ENCODE measurements at places on chromosomes 12 and 14. TPM values are rescaled to one million over a fixed set of nuclear protein-coding genes. Genes with fewer than 3 reads are reported as not detected.

- no peak overlapping the region for H3K4me3 ChIP-seq
- no peaks in the 10 kb centered on the region for H3K4me1 ChIP-seq
- H3K27ac ChIP-seq, result no peak overlapping the region
- no peak for DNase-seq
These were observed 19.6 kb upstream of the SMCO2 start for GRCh38 chr12:27426743-27427487.

- peaks cover 16% of the 10 kb centered on the region for H3K4me1 ChIP-seq
- no peaks in the 10 kb centered on the region for H3K27me3 ChIP-seq
- no peak overlapping the region for H3K27ac ChIP-seq
- H3K36me3 ChIP-seq, result no peaks in the 10 kb centered on the region
These were observed 35.1 kb downstream of the TMBIM6 start for GRCh38 chr12:49776413-49776812.

DNA sequence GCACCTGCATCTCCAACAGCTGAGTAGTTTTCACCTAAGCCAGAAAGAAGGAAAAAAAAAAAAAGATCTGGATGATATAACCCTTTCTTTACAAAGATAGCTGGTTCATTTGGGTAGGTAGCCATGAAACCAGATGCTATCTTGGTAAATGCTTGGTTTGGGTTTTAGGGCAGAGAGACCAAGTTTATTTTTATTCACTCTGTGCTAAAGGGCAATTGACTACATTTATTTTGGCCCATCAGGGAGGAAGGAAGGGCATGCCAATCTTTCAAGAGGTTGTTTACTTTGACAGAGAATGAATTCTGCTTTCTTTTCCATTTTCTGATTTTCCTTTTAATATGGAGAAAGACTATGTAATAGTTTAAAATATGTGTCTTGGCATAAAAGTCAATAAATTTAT, 91.0 kb downstream of the NTN4 start:
- H3K4me1 ChIP-seq, result no peaks in the 10 kb centered on the region
- no peak overlapping the region for H3K27ac ChIP-seq
- H3K4me3 ChIP-seq, result no peak overlapping the region
- DNase-seq, result no peak

DNA sequence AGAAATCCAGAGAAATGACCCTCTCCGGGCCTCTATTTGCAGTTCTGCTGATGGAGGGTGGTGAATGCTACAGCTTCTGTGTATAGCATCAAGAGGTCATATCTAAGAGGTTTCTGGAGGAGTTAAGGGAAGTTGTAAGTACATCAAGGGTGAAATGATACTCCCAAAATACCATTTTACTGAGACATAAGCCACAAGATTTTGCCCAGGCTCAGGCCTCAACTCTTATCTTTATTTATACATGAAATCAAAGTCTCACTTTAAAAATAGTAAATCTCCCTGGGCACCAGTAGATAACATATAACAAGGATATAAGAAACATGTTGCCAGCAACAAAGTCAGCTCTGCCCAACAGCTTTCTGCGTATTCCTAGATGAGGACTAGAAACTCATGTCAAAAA, 40.4 kb downstream of the NIN start:
- no peak overlapping the region for H3K27ac ChIP-seq
- H3K27me3 ChIP-seq, result no peaks in the 10 kb centered on the region
- no peaks in the 10 kb centered on the region for H3K4me1 ChIP-seq
- H3K36me3 ChIP-seq, result peaks cover 1% of the 10 kb centered on the region
- DNase-seq, result no peak

DNA sequence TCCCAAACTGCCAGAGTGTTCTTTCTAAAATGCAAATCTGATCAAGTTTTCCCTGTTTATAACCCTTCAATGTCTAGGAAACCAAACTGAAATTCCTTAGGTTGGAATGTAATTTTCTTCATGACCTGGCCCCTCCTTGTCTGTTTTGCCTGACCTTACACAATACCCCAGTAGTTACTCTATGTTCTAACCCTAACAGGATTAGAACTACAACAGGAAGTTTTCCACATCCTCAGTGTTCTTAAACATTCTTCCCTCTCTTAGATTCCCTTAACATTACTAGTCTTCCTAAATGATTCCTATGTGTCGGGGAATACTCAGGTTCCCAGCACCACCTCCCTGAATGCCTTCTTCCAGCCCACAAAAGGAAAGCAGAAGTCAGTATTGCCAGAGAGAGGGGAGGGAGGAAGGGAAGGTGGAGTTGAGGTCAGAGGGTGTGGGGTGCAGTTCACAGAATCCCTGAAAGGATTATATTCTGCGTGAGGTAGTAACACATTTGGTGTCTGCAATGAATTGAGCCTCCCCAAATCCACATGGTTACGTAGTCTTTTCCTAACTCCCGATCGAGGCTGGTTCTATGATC, 72.6 kb downstream of the BBS10 start:
- no peak overlapping the region for H3K4me3 ChIP-seq
- no peak overlapping the region for H3K27ac ChIP-seq

DNA sequence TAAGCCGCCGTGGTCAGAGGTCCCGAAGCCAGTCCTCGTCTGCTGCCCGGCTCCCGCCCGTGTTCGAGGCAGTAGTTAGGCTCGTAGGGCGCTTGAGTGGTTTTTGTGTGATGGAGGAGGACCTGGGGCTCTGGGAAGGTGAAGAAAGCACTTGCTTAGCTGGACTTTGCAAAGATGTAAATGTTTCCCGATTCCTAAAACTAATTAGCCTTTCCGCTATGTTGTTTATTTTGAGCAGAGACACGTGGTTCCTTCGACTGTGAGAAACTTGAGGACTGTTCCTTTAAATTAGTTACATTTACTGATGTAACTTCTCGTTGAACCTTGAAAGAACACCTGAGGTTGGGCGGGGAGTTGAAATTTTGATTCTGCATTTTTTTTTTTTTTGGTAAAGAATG, 33.9 kb downstream of the MIA2 start:
- peaks cover 56% of the 10 kb centered on the region for H3K4me1 ChIP-seq
- H3K27ac ChIP-seq, result peak overlapping the region; percentile 93
- H3K36me3 ChIP-seq, result 0 out of 2 replicates have a peak, but pooled peaks cover 2% of the 10 kb centered on the region
- DNase-seq, result peak; percentile 45

DNA sequence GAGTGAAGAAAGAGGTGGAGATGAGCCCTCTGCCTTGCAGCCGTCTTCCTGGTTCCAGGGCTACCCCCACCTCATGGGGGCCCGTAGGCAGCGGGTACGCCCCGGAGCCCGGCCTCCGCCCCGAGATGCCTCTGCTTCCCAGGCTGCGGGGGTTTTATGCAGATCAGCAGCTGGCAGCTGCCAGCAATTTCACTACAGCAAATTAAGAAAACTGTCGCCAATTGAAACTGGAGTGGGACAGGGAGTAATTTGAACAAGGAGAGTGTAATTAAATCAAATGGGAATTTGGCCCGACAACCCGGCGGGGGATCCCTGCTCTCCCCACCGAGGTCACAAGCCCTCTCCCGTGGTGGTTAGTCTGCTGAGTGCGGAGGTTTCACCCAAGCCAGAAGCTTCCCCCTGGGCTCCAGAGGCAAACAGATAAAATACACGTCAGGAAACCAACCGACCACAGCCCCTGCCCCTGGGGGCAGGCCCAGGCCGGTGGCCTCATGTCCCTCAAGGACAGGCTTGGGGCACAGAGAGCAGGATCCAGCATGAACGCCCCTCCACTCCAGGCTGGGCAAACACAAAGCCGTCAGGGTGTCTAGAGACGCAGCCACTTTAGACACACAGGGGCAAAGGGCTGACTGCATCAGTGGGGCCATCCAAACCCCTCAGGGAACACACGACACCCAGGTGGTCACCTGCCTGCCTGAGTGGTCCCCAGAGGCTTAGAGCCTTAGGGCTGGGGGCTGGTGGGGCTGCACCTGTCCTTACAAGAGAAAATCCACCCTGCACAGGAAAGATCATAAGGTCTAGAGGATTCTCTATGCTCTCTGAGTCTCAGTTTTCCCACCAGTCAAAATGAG, 53.8 kb downstream of the TESC start:
- peak overlapping the region; percentile 99 for H3K27ac ChIP-seq
- peaks cover 86% of the 10 kb centered on the region for H3K4me1 ChIP-seq
- H3K27me3 ChIP-seq, result no peaks in the 10 kb centered on the region
- peak overlapping the region; percentile 62 for H3K4me3 ChIP-seq

Gene AICDA
- not detected for polyA plus RNA-seq

Gene SLC38A4
- polyA plus RNA-seq, result 5.0 TPM

Gene KRT72
- polyA plus RNA-seq, result not detected

All from HepG2 (cell line).